ENCODE measurements at places on chromosomes 6 and 20.
A peak's percentile ranks its signal among the peaks of the same experiment; 100 is the strongest.

DNA sequence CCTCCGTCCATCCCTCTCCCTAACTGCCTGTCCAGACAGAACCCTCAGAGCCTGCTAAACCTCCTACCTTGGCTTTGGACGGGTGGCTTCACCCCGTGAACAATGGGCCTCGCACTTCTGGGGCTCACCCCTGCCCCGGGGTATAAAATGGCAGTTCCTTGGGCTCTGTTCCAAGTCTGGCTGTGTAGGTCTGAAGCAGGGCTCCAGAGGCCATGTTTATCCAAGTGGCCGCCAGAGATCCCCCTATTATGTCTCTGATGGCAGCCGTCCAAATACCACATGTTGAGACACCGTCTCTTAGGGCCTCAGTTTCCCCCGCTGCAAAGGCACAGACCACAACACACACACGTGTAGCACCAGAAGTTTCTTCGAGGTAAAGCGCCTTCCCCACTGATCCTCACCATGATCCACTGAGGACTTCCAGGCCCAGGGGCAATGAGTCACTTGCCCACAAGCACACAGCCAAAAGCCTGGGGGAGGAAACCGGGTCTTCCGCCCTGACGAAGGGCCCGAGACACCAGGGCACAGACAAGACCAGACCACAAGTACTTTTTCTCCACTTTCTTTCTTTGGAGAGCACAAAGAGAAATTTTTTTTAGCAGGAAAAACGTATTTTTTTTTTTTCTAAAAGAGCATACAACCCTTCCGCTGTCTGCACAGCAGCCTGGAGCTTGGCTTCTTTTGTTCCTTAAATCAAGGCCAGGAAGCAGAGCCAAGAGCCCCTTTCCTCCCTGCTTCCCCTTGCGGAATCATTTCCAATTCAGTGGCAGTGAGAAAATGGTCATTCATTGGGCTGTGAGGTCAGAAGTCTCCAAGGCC lies 11.8 kb downstream of the CPNE5 start:
- no peak for DNase-seq

GRCh38 chr20:62979876-62980373 lies 26.8 kb downstream of the BHLHE23 start:
- DNase-seq: no peak

GRCh38 chr6:34901930-34902329 lies 12.9 kb downstream of the ANKS1A start:
- no peak for DNase-seq

- no peak for DNase-seq
Measured at GRCh38 chr6:5214570-5215052, 46.1 kb downstream of the LYRM4 start.

DNA sequence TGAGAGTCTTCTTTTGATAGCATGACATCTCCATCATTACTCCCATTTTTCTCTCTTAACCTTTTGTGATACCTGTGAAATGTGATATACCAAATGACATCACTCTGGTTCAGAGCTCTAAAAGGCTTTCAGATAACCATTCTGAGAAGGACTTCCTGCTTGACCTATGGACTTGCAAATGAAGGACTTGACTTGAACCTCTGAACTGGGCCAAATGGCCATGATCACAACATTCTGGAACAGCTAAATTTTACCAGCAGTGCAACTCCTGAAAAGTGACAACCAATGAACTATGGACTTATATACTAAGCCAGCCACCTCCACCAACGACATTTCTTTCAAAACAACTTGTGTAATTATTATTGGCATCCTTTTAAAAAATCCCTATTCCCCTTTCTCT lies 1085.8 kb upstream of the CITED2 start:
- DNase-seq: no peak

GRCh38 chr6:154705471-154706113 lies 27.6 kb upstream of the SCAF8 start:
- no peak for DNase-seq

- no peak for DNase-seq
Measured at GRCh38 chr6:67121115-67121514, 1414.1 kb upstream of the EYS start.

- no peak for DNase-seq
Measured at GRCh38 chr6:70863343-70863742, 93.5 kb downstream of the B3GAT2 start.

- DNase-seq: no peak
Measured at GRCh38 chr6:28817808-28818145, 106.0 kb downstream of the TRIM27 start.

DNA sequence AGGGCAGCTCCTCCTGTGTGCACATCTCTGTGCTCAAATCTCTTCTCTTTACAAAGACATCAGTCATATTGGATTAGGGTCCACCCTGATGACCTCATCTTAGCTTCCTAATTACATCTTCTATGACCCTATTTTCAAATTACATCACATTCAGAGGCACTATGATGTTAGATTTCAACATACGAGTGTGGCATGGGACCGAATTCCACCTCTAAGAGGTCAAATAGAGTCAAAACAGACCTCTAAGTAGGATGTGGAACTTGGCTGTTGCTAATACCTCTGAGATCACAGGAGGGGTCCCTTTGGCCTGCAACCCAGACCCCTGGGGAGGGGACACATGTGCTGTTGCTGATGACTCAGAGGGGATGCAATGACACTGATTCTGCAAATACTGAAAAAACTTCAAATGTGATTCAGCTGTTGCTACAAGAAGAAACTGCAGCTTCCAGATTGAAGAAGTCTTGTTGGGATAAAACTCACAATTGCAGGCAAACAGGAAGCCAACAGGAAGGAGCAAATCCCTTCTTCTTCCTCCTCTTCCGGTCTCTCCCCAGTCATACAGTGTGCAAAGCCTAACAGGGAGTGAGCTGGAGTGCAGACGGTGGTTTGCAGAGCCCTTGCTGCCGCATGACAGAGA lies 216.2 kb downstream of the MYLK4 start:
- DNase-seq: no peak

DNA sequence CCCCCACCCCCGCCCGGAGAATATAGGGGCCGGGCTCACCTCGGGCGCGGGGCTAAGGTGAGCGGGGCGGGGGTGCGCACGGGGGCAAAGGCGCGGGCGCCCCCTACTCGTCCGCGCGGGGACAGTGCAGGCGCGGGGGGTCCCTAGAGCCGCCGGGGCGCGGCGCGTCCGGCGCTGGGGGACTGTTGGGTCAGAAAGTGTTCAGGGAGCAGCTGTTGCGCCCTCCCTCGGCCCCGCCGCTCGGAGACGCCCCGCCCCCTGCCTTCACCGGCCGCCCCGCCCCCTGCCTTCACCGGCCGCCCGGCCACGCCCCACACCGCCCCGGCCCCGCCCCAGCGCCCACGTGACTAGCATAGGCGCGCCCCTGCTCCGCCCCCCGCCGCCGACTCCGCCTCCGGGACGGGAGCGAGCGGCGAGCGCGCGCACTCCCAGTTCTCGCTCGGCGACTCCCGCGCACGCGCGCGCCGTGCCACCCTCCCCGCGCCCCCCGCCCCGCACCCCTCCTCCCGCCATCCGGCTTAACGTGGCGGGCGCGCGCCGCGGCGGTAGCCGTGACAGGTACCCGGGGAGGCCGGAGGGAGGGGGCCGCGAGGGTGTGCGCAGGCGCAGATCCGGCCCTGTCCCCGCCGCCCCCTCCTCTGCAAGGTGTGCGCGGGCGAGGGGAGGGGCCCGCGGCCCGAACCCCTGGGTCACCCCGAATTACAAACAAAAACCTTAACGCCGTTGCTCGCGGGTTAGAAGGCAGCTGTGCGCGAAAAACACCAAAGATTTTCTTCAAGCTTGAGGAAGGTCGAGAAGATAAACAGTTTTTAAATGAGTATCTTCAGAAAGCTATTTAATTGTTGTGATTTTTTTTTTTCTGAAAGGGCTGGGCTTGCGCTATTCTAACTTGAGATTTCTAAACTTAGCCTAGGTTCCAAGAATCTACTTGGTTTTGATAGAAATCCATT lies 704 bp upstream of the ZNF217 start:
- peak; percentile 97 for DNase-seq

- DNase-seq: no peak
Measured at GRCh38 chr20:7841291-7841970, 98.8 kb downstream of the HAO1 start.

GRCh38 chr20:59365611-59366285 lies 65.3 kb downstream of the EDN3 start:
- DNase-seq: no peak

DNA sequence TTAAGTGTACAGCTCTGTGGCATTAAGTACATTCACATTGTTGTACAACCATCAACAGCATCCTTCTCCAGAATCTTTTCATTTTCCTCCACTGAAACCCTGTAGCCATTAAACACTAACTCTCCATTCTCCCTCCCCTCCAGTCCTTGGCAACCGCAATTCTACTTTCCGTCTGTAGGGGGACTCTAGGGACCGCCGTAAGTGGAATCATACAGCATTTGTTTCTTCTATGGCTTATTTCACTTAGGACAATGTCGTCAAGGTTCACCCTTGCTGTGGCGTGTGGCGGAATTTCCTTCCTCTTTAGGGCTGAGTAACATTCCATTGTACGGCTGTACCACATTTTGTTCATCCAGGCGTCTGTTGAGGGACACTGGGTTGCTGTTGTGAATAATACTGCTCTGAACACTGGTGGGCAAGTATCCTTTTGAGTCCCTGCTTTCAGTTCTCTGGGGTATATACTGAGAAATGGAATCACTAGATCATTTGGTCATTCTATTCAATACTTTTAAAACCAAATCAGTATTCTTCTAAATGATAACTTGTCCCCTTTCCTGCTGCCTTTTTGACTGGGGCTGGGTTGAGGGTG lies 50.7 kb downstream of the PPP1R3G start:
- no peak for DNase-seq

DNA sequence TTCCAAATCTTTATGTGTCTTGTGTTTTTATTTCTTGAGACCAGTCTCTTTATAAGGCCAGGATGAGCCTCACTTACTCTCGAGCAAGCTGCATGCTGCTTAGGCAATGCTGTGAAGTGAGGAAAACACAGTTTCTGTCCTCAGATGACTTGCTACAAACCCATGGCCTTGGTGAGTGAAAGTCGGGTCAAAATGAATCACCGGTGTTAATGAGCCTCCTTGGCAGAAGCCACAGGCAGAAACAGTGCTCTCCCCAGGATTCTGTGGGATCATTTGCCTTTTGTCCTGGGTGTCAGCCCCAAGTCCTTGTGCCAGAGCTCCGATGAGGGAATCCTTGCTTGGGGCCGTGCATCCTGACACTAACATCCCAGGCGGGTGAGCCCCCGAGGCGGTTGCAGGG lies 482.5 kb downstream of the QKI start:
- no peak for DNase-seq

DNA sequence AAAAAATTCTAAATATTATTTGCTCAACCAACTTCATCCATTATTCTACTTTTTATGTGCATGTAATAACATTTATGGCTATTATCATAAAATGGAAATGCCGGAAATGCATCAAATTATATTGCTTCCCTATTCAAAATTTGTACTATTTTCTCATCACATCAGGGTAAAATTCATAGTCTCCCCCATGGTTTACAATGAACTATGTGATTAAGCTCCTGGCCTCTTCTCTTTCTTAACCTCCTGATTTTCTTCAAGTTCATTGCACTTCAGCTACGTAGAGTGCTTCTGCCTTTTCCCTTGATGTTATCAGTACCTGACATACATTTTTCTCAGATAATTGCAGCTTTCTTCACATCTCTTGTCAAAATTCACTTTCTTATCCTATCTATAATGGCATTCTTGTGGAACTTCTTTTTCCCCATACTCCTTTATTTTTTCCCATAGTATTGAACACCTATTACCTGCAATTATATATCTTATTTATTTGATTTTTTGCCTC lies 699.1 kb upstream of the ADGRB3 start:
- DNase-seq: no peak

DNA sequence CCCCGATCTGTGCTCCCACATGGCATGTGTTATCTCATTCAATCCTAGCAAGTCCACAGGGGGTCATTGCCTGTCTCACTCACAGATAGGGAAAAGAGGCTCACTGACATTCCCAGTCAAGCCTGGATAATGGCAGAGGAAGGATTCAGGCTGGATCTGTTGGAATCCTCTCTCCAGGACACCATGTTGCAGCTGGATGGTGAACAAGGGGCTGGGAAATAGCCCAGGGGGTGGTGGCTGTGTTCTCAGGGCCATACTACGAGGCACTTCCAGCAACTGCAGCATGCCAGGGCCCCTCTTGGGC lies 5.0 kb upstream of the SPDEF start:
- DNase-seq: no peak

GRCh38 chr6:69784595-69785377 lies 12.0 kb downstream of the LMBRD1 start:
- no peak for DNase-seq

GRCh38 chr6:16130437-16130891 lies 1.6 kb downstream of the MYLIP start:
- DNase-seq: no peak

DNA sequence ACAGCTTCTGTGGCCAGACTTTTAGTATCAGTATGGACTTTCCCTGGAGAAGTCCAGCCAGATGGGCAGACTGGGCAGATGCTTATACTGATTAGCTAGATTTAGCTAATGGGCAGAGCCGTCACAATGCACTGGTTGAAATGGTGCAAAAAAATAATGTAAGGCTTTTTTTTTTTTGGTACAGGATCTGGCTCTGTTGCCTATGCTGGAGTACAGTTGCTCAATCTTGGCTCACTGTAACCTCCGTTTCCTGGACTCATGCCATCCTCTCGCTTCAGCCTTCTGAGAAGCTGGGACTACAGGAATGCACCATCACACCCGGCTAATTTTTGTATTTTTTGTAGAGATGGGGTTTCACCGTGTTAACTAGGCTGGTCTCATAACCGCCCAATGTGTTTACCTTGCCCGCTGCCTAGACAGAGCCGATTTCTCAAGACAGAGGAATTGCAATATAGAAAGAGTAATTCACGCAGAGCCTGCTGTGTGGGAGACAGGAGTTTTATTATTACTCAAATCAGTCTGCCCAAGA lies 16.4 kb upstream of the KIFC1 start:
- no peak for DNase-seq

- no peak for DNase-seq
Measured at GRCh38 chr6:145904868-145905267, 59.3 kb downstream of the SHPRH start.

- DNase-seq: no peak
Measured at GRCh38 chr20:58173930-58174707, 54.3 kb downstream of the ANKRD60 start.

DNA sequence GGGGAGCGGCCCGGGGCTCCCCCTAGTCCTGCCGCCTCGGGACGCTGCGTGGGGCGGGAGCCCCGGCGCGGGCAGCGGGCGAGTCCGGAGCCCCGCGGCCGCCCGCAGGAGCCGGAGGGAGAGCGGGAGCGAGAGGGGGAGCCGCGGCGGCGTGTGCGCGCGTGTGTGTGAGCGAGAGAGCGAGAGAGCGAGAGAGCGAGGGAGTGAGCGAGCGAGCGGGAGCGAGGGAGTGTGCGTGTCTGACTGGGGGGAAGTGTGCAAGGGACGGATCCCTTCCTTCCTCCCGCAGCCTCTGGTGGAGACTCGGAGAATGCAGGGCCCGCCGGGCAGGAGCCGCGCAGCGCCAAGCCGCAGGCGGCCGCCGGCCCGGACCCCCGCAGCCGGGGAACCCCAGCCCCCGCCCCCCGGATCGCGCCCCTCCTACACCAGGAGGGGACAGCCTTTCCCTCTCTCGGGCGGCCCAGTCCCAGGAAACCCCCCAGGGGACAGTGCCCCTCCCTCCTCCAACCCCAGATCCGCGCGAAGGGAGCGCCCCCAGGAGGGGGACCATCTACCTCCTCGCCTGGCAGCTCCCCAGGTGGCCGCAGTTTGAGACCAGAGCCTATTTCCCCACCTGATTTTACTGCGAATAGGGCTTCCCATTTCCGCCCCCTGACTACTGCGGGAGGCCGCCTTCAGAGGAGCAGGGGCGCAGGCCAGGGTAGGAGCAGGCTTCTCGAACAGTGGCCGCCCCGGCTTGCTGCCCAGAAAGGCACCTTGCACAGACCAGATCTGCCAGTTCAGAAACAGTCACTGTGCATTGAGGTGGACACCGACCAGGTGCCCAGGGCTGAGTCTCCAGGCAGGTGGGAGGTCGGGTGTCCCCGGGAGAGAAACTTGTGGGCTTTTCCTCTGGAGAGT lies at the start of gene CDH22:
TSS of gene CDH22 (minus strand) at position 241 of the 900 bp plus-strand sequence. CDS start 57,204 bp downstream, outside the sequence.
- peak; percentile 9 for DNase-seq
